HepG2 (cell line): ENCODE measurements at places on chromosomes 1 and 21. TPM values are rescaled to one million over a fixed set of nuclear protein-coding genes. Genes with fewer than 3 reads are reported as not detected.

The NTNG1 gene
- total RNA-seq: not detected in 2 replicates

The PTGFRN gene
- 5.2 and 11.3 TPM in 2 replicates for total RNA-seq

The RAD54L gene
- total RNA-seq: 30.0 and 30.1 TPM in 2 replicates

The AKNAD1 gene
- not detected in 2 replicates for total RNA-seq

DNA sequence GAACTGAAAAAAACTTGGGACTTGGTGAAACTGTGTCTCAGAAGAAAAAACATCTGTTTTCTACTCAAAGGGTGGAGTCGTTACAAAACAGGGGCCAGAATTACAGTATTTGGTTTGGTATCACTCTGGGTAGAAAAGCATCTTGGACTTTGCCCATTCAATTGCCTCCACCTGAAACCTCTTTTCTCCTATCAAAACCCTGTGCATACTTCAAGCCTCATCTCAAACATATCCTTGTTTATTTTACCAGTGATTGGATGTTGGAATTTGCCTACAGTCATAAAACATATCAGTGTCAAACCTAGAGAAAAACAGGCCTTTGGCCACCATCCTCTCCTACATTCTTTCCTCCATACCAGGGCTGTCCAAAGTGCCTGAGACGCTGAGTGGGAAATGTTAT is 281.5 kb downstream of the PLPP3 start:
- peak; percentile 83 for DNase-seq
- no peaks in the 10 kb centered on the region for H3K36me3 ChIP-seq
- H3K27me3 ChIP-seq: no peaks in the 10 kb centered on the region
- peaks cover 45% of the 10 kb centered on the region for H3K4me1 ChIP-seq

- H3K4me1 ChIP-seq: no peaks in the 10 kb centered on the region
- no peak overlapping the region for H3K27ac ChIP-seq
- H3K36me3 ChIP-seq: no peaks in the 10 kb centered on the region
- DNase-seq: no peak
- no peaks in the 10 kb centered on the region for H3K27me3 ChIP-seq
Measured at GRCh38 chr1:107927820-107928219, 37.2 kb downstream of the VAV3 start.

DNA sequence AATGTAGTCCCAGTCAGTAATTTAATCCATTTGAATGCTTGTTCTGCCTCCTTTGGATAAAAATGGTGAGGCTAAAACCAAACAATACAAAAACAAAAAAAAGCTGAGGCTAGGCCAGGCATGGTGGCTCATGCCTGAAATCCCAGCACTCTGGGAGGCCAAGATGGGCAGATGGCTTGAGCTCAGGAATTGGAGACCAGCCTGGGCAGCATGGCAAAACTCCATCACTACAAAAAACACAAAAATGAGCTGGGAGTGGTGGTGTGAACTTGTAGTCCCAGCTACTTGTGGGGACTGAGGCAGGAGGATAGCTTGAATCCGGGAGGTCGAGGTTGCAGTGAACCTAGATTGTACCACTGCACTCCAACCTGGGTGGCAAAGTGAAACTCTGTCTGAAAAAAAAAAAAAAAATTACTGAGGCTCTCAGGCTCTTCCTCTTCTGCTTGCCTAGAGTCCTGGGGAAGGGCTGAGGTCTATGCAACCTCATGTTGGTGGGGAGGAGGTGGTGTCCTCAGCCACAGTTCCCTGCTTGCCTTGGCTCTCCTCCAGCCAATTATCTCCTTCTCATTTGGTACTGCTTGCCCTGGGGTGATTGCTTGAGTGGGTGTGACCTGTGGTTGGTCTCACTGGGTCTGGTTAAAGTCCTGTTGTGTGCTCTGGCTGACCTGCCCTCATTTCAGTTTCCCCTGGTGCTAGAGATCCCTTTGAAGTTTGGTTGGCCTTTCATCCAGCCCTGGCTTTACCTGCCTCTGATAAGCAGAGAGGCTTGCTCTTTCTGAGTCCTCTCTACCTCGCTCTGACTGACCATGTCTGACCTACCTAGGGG is 20.9 kb downstream of the S1PR1 start:
- H3K4me1 ChIP-seq: peaks cover 30% of the 10 kb centered on the region
- H3K36me3 ChIP-seq: no peaks in the 10 kb centered on the region
- H3K27me3 ChIP-seq: no peaks in the 10 kb centered on the region
- H3K4me3 ChIP-seq: peak overlapping the region; percentile 16

DNA sequence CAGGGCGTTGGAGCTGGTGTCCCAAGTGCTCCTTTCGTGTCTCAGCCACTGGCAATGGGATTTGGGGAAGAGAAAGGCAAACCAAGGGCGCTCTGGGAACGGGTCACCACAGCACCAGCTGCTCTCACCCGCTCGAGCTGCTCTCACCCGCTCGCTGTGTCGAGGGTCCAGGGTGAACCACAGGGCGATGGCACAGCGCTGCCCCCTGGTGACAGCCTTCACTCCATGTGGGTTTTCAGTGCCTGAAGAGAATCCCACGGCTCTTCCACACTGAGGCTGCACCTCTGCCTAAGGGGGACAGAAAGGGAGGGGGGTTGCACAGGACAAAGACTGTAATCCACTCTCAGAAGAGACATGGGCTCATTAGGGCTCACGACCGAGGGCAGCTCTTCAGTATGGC is 7.1 kb upstream of the CLDN19 start:
- H3K36me3 ChIP-seq: peaks cover 20% of the 10 kb centered on the region
- no peak overlapping the region for H3K27ac ChIP-seq
- DNase-seq: no peak
- H3K4me3 ChIP-seq: no peak overlapping the region

GRCh38 chr1:58548371-58548770 is 1.8 kb upstream of the OMA1 start:
- peaks cover 45% of the 10 kb centered on the region for H3K4me1 ChIP-seq
- H3K4me3 ChIP-seq: no peak overlapping the region
- no peak overlapping the region for H3K27ac ChIP-seq
- no peaks in the 10 kb centered on the region for H3K36me3 ChIP-seq
- peak; percentile 24 for DNase-seq

GRCh38 chr1:244140420-244140819 is 89.3 kb downstream of the ZBTB18 start:
- no peak overlapping the region for H3K4me3 ChIP-seq
- no peaks in the 10 kb centered on the region for H3K4me1 ChIP-seq
- H3K27me3 ChIP-seq: no peaks in the 10 kb centered on the region
- no peaks in the 10 kb centered on the region for H3K36me3 ChIP-seq
- no peak for DNase-seq

DNA sequence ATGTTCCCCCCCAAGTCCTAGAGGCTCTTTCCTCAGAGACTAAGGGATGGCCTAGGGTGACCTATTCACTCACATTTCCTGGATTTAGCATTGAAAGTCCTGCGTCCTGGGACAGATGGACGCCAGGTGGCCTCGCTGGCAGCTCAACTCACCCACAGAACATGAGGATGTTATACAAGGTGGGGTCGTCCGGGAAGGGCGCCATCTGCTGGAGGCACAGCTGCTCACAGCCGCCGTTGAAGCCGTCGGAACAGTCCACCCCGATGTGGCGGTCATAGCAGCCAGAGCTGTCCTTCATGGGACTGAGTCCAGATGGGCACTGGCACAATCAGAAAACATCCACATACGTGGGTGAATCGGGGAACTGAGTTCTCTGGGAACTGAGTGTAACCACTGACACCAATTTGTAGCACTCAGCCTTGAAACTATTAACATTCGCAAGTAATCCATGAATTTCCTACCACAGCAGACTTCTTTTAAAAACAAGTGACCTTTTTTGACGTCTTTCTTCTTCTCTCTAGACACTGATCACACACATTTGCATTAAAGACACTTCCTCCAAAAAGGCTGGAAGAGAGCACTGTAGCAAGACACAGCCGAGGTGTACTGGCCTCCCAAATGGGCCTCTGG is 215.4 kb downstream of the ASTN1 start:
- H3K36me3 ChIP-seq: no peaks in the 10 kb centered on the region
- H3K4me3 ChIP-seq: no peak overlapping the region
- H3K4me1 ChIP-seq: no peaks in the 10 kb centered on the region
- H3K27ac ChIP-seq: no peak overlapping the region
- DNase-seq: peak; percentile 71

DNA sequence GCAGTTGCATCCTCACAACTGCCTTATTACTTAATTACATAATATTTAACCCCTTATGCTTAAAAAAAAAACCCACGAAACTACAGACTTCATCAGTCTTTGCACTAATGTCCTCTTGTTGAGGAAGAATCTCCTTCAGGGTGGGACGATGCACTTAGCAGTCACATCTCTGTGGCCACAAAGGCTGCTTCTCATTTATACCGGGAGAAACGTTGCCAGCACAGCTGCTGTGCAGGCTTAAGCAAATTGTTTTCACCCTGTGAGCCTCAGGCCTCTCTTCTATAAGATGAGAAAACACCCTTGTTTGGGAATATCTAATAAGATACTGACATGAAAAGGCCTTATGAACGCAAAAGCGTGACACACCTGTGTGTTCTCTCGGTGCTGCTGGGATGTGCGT is 2.9 kb upstream of the OBSCN start:
- DNase-seq: no peak
- no peak overlapping the region for H3K27ac ChIP-seq
- H3K36me3 ChIP-seq: no peaks in the 10 kb centered on the region
